ENCODE measurements at places on chromosomes 3 and 15. TPM values are rescaled to one million over a fixed set of nuclear protein-coding genes. Genes with fewer than 3 reads are reported as not detected.

GRCh38 chr3:189727898-189728297 lies 96.7 kb downstream of the TP63 start:
- no peaks in the 10 kb centered on the region for H3K4me1 ChIP-seq
- no peaks in the 10 kb centered on the region for H3K36me3 ChIP-seq
- H3K4me3 ChIP-seq: no peak overlapping the region
- no peaks in the 10 kb centered on the region for H3K27me3 ChIP-seq

- no peak overlapping the region for H3K4me3 ChIP-seq
- no peaks in the 10 kb centered on the region for H3K36me3 ChIP-seq
- H3K4me1 ChIP-seq: no peaks in the 10 kb centered on the region
- no peaks in the 10 kb centered on the region for H3K27me3 ChIP-seq
- no peak overlapping the region for H3K27ac ChIP-seq
- DNase-seq: no peak
These were observed 175.0 kb downstream of the SOX2 start for GRCh38 chr3:181886676-181887075.

- no peaks in the 10 kb centered on the region for H3K36me3 ChIP-seq
- peaks cover 42% of the 10 kb centered on the region for H3K27me3 ChIP-seq
- H3K4me3 ChIP-seq: peak within 1 kb of the TSS; percentile 70
- H3K4me1 ChIP-seq: peaks cover 5% of the 10 kb centered on the region
- DNase-seq: peak; percentile 43
- H3K27ac ChIP-seq: no peak within 1 kb of the TSS
These were observed at the start of gene DZIP1L for GRCh38 chr3:138114988-138115971. Gene DZIP1L (minus strand): TSS chr3:138115608. CDS start chr3:138103971, 11,637 bp downstream.

GRCh38 chr3:18189282-18190050 lies 235.7 kb downstream of the SATB1 start:
- no peaks in the 10 kb centered on the region for H3K4me1 ChIP-seq
- no peaks in the 10 kb centered on the region for H3K36me3 ChIP-seq
- H3K27me3 ChIP-seq: peaks cover 11% of the 10 kb centered on the region
- H3K27ac ChIP-seq: no peak overlapping the region
- H3K4me3 ChIP-seq: no peak overlapping the region

- no peaks in the 10 kb centered on the region for H3K36me3 ChIP-seq
- H3K27ac ChIP-seq: no peak overlapping the region
- H3K4me1 ChIP-seq: no peaks in the 10 kb centered on the region
- H3K4me3 ChIP-seq: no peak overlapping the region
- H3K27me3 ChIP-seq: peaks cover 4% of the 10 kb centered on the region
These were observed 153.3 kb downstream of the USP13 start for GRCh38 chr3:179806177-179806576.

Gene DPPA2
- not detected for total RNA-seq

DNA sequence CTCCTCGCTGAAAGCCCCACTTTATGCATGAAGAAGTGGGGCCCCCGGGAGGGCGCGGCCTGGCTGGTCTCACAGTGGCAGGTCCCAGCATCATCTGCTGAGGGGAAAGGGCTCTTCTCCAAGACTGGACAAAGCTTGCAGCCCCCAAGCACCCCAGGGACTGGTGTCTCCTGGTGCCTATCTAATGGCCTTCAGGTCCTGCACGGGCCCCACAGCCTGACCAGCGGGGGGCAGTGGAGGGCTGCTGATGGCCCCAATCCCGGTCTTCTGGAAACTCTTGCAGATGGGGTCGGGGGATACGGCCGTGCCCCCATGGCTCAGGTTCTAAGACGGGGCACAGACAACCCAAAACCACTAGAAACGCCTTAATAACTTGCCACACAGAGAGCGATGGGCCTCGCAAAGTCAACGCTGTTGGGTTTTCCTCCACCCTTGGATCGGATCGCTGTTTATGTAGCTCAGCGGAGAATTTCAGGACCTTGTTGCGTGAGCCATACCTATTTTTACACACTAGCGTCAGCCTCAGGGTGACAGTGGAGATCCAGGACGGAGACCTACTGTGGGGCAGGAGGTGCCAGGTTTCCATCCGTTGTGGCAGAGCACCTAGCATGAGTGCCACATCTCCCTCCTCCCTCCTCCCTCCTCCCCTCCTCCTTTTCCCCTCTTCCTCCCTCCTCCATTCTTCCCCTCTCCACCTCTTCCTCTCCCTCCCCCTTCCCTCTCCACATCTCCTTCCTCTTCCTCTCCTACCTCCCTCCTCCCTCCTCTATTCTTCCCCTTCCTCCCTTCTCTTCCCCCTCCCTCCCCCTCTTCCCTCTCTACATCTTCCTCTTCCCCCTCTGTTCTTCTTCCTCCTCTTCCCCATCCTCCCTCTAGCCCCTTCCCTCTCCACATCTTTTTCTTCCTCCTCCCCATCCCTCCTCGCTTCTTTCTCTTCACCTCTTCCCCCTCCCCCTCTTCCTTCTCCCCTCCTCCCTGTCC lies 79.3 kb upstream of the ALDH1L1 start:
- H3K4me3 ChIP-seq: no peak overlapping the region
- H3K4me1 ChIP-seq: no peaks in the 10 kb centered on the region
- no peaks in the 10 kb centered on the region for H3K36me3 ChIP-seq
- H3K27me3 ChIP-seq: peaks cover 17% of the 10 kb centered on the region
- H3K27ac ChIP-seq: no peak overlapping the region
- peak; percentile 45 for DNase-seq

DNA sequence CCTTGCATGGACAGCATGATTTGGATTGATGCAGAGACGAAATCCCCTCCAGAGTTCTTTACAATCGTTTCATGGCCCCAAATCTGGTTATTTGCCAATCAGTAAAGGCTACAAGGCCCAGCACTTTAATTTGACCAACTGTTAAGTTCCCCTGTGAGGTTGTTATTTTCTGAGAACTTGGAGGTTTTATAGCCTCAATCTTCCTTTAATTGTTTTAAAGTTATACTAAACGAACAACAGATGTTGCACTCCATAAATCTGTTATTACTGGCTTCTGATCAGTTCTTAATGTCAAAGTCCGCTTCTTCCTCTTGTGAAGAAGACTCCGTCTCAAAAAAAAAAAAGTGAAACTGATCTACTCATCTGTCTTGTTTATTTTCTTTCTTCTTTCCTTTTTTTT lies 30.8 kb downstream of the LARP6 start:
- H3K4me1 ChIP-seq: no peaks in the 10 kb centered on the region
- no peaks in the 10 kb centered on the region for H3K36me3 ChIP-seq
- no peak overlapping the region for H3K4me3 ChIP-seq
- no peak for DNase-seq
- H3K27ac ChIP-seq: no peak overlapping the region
- peaks cover 10% of the 10 kb centered on the region for H3K27me3 ChIP-seq

Gene POTEB3
- total RNA-seq: not detected

Gene PPIP5K1
- 44.2 TPM for total RNA-seq

Gene GPR160
- 7.0 TPM for total RNA-seq

All from activated CD4-positive, alpha-beta memory T cell treated with anti-CD3 and anti-CD28 coated beads for 36 hours (primary cell).